CD4-positive, alpha-beta T cell (primary cell): ENCODE measurements at places on chromosomes 2 and 18. TPM values are rescaled to one million over a fixed set of nuclear protein-coding genes. Genes with fewer than 3 reads are reported as not detected.

GRCh38 chr18:27363872-27364271, 178.8 kb upstream of the CHST9 start:
- no peak for DNase-seq

DNA sequence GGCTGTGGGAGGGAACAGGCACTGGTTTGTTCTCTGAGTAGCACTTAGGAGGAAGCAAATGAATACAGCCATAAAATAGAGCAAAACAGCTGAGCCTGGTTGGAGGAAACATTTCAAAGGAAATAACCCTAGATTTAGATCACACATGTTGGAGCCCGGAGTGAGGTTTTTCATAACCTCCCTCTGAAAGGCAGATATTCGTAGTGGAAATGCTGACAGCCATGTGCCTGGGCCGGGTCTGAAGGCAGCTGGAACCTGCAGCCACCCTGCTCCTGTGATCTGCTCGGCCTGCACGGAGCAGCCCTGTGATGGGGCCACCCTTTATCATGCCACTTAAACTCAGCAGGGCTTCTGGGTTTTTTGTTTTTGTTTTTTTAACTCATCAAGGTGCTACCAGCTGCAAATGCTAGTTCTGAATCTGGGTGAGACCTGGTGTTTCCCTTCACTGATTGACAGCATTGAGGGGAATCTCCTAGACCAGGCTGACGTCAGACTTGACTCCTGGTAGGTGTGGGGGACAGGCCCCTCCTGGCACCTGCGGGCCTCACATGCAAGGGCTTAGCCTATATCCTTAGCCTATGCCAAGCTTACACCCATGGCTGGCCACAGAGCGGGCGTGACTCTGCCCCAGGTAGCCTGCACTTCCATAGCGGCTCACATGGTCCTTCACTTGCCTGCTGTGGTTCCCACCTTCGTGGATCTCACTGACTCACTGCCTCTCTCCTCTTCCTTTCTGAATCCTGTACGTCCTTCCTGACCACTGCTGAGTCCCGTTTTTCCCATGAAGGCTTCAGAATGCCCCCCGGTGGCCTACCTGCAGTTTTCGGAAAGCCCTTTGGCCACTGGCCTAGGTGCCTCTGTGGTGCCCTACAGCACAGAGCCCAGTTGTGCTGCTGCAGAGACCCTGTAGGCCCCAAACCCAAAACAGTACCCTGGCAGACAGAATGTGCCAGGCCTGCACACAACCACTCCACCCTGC, 217.3 kb downstream of the SEPTIN10 start:
- DNase-seq: no peak

GRCh38 chr2:168090366-168091135, 156.8 kb downstream of the STK39 start:
- DNase-seq: no peak

GRCh38 chr18:8357320-8357719, 251.9 kb upstream of the RAB12 start:
- no peak for DNase-seq

SERPINB7 gene
- total RNA-seq: not detected

KCNG3 gene
- 0.25 TPM for total RNA-seq

DLGAP1 gene
- total RNA-seq: 0.36 TPM

SNRNP27 gene
- 54.8 TPM for total RNA-seq

- DNase-seq: no peak
These were observed 95.6 kb upstream of the ASAP2 start for GRCh38 chr2:9110893-9111569.

- DNase-seq: no peak
These were observed 2.7 kb downstream of the TNS1 start for GRCh38 chr2:218000136-218000535.

- DNase-seq: no peak
These were observed 260.5 kb downstream of the TNS1 start for GRCh38 chr2:217742276-217742675.

DNA sequence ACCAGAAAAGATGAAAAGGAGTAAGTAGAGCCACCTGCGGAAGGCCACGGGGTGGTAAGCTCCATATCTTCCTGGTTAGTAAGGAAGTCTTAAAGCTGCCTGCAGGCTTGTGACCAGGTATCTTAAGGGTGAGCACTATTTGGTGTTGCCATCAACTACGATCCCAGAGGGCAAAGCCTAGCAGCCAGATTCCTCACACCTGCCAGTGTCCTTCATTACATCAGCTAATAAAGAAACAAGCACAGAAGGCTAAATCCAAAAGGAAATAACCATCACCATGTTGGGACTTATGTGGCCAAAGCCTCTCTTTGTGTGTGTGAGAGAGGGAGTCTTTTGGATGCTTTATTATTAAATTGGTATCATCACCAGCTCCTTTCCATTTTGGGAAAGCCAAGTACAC, 123.5 kb downstream of the ALK start:
- no peak for DNase-seq

GRCh38 chr2:88172882-88173281, 2.7 kb downstream of the THNSL2 start:
- no peak for DNase-seq

SP110 gene
- 63.7 TPM for total RNA-seq

DNA sequence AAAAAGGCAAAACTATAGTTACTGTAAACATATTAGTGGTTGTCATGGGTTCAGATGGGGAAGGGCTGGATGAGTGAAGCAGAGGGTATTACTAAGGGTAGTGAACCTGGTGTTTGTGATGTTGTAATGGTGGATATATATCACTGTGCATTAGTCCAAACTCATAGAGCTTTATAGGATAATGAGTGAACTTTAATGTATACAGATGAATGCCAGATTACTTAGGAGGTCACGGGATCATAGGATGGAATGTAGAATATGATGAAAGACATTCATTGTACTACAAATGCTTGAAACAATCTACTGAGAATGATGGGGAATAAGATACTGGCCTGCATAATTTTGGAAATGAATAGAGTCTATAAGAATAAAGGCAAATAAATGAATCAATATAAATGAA, 226.7 kb upstream of the ZNF804A start:
- no peak for DNase-seq

- DNase-seq: no peak
These were observed 46.7 kb upstream of the GPR17 start for GRCh38 chr2:127599211-127599610.

SCYGR1 gene
- not detected for total RNA-seq

- no peak for DNase-seq
These were observed 30.6 kb downstream of the TMEM17 start for GRCh38 chr2:62475172-62476011.

GRCh38 chr18:45974088-45974536, 7.0 kb upstream of the EPG5 start:
- DNase-seq: peak; percentile 60

GRCh38 chr2:118530976-118531375, 316.5 kb downstream of the EN1 start:
- no peak for DNase-seq

MYO3B gene
- not detected for total RNA-seq

- no peak for DNase-seq
These were observed 215.6 kb upstream of the SLC14A2 start for GRCh38 chr18:45399643-45400042.

GRCh38 chr2:74694281-74694680, 40.2 kb downstream of the SEMA4F start:
- DNase-seq: no peak

DNA sequence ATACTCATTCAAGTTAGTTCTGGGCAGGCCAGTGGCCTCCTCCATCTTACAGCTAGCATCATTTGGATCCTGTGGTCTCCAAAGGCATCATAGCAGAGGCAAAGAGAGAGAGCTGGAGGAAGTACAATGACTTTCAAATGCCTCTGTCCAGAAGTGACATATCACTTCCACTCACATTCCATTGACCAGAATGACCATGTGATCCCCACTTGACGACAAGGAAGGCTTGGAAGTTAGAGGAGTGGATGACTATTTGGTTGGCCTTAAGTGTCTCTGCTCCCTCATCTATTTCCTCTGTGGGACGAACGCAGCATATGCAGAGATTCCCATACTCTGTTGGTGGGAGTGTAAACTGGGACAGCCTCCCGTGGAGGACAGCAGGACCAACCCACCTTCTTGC, 27.8 kb upstream of the MLPH start:
- DNase-seq: no peak
